GM10248 (cell line): ENCODE measurements at places on chromosomes 4 and X.

- DNase-seq: peak; percentile 19
Observed at GRCh38 chr4:77465271-77465670, 140.3 kb upstream of the CXCL13 start.

GRCh38 chr4:5079581-5079980 lies 28.3 kb downstream of the STK32B start:
- DNase-seq: no peak

DNA sequence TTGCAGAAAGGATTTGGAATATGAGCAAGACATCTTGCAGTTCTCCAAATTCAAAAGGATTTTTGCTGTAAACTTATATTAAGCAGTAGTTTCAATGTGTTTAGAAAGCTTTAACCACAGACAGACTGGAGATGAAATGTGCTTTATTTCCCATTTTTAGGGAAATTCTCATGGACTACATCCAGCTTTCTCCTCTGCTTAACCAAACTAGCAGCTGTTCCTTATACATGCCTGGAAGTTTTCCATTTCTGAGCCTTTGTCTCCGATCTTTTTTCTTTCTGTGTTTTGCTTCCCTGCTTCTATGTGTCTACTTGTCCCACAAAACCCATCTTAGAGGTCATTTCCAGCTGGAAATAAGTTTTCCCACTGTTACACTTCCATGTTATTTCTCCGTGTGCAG lies 41.6 kb downstream of the TMA16 start:
- DNase-seq: no peak

DNA sequence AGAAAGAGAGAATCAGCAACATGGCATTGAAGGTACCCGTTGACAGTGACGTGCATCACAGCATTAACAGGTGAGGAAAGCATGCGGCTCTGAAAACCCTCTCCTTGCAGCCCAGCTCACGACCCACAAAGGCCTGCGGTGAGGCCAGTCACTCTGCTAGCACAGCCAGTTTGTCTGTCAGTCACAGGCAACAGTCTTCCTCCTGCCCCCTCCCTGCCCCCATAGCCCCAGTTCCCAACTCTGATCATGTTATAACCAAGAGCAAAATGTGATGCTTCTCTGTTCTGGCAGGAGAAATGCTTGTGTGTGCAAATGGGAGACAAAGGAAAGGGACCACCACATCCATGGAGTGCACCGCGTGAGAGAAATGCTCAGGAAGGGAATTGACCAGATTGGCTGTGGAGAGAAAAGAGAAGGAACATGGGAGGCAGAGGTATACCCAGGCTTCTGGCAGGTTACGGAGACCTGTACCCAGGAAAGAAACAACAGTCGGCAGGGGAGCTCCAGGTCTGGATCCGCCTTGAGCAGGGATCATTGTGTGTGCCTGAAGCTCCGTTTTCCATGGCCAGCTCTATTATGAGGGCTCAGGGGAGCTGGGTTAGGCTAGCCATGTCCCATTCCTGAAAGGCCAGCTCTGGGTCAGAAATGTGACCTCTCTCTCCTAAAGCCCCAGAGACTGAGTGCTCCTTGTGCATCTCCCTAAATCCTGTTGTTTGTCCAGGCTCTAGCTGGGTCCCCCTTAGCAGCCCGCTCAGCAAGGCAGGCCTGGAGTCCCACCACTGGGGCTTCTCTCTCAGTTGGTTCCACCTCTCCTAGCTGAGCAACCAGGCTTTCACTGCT lies 139.7 kb upstream of the MAMLD1 start:
- DNase-seq: no peak
